GM13976 (cell line): ENCODE measurements at places on chromosomes 16 and 17.

DNA sequence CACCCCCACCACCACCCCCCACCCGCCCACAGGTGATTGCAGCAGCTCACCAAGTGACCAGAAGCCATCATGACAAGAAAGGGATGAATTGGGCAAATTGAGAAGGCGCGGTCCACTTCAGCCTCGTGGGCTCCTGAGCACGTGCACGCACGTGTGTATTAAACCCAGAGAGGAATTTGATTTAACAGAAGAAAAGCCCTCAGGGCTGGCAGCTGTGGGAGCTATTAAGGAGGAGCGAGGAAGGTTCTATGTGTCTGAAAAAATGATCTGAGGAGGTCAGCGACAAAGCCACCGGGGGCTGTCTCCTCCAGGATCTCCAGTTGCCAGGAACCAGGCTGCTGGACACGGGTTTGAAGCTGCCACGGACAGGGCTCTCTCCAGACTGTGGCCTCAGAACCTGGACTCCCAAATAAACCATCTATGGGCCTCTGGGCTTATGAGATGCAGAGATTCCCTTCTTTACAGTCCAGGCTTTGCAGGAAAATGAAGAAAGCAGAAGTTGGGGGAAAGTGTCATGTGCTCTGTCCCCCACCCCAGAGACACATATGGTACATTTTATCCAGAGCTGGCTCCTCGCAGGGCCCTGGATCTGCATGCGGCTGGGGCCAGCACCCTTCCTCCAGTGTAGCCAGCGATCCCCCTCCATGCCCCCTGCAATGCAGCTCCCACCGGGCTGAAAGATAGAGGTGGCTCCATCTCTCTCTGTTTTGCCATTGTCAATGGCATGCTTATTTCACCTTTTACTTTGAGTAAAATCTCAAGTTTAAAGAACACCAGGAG is 219.7 kb upstream of the RPL38 start:
- no peak for DNase-seq

GRCh38 chr16:30659507-30660423 is 1.5 kb downstream of the FBRS start:
- no peak for DNase-seq

GRCh38 chr17:59811209-59811608 is 81.5 kb downstream of the TUBD1 start:
- DNase-seq: no peak

DNA sequence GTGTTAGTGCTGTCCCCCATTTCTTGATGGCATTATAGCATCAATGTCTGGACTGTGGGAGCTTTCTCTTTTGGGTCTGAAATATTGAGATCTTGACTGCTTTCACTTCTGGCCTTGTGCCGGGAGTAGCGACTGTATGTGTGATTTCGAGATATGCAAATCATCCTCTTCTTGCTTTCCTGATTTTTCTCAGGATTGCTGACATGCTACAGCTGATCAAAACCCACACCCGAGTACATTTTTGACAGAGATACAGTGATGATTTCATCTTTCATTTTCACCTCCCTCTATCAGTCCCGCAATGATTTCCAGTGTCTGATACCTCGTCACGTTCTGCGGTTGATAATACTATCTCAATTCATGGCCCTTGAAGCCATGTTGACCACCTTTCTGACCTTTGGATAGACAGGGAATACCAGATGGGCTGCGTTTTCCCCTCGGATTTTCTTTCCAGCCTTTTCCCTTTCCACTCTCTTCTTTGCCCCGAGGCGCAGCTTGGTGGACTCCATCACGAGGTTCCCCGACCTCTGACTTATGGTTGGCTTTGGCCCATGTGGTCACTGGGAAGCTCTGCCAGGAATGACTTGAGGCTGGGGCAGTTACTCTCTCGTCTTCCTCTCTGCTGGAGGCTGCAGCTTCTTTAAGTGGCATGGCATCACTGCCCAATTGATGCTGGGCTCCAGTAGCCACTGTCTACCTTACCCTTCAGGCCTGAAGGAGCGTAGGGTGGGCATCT is 184.4 kb downstream of the SNX29 start:
- DNase-seq: peak; percentile 68

- DNase-seq: no peak
Observed at GRCh38 chr17:13563866-13564265, 37.9 kb downstream of the HS3ST3A1 start.
